ENCODE measurements at places on chromosomes 2 and 18. TPM values are rescaled to one million over a fixed set of nuclear protein-coding genes. Genes with fewer than 3 reads are reported as not detected.

Gene ZSCAN30
- total RNA-seq, result 9.8 TPM

Gene PTPN18
- total RNA-seq, result 15.6 TPM

Gene RGPD3
- under 0.01 TPM for total RNA-seq

Gene SETBP1
- 0.67 TPM for total RNA-seq

Gene ITGA6
- total RNA-seq, result 38.4 TPM
